ENCODE measurements at places on chromosomes 3 and 15. TPM values are rescaled to one million over a fixed set of nuclear protein-coding genes. Genes with fewer than 3 reads are reported as not detected.

DNA sequence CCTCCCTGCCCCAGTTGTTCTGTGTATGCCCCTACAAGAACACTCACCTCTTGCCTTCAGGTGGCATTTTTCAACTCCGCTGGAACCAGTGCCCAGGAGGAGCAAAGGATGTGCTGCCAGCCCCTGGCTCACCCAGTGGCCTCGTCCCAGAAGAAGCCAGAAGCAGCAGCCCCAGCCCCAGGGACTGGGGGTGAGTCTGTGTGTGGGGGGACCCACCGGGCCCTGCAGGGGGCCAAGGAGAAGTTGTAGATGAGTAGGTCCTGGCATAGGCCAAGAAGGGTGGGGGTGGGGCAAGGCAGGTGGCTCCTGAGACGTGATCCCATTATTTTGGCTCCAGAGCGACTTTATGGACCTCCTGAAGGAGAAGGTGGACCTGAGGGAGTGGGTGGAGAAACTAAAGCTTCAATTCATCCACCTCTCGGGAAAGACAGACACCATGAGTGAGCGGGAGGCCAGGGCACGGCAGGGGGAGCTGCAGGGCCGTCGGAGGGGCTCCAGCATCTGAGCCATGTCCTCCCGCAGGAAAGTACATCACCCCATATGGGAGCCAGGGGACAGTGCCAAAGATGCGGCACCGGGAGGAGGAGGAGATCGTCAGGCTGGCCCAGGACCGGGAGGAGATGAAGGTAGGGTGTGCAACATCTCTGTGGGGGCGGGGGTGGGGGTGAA is 29.3 kb downstream of the NGRN start:
- DNase-seq, result no peak

- DNase-seq, result no peak
Measured at GRCh38 chr3:20015525-20015924, 3.5 kb upstream of the PP2D1 start.

DNA sequence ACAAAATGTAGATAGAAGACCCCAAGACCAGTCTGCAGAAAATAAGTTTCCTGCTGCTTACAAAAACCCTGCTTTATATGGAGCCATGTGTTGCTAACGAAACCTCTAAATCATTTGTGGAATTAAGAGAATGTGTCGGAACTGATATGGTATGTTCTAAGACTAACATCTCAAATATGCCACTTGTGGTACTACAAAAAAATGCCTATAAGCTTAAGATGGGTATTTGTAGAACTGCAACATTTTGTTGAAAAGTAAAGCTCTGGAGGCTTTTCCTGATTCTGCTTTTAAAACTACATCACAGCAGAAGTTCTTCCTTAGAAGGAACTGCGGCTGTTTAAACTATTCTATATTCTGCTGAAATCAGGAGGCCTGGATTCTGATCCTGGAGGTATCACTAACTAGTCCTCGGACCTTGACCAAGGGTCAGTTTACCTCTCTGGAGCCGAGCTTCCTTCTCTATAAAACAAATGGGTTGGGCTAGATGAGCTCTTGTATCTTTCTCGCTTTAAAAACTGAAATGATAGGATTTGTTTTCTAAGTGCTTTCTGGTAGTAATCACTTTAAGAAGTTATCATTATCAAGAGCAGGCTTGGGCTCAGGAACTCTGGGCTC is 74.9 kb downstream of the RAD18 start:
- peak; percentile 94 for DNase-seq

DNA sequence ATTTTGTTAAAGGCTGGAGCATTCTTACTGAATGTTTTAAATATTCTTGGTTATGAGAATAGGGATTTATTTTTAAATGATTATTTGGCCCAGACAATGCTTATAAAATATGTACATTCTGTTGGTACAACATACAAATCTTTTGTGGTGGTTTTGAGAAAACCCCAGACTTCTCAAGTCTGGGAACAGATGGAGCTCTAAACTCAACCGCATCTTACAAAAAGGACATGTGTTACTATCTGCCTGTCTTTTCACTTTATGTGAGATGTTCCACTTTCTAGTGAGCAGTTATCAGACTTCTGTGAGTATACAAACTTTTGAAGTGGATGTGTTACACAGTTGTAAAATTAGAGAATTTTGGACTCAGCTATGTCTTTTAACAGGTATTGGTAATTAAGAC is 135.5 kb upstream of the RBMS3 start:
- no peak for DNase-seq

- DNase-seq, result no peak
Measured at GRCh38 chr3:65605876-65606432, 432.8 kb downstream of the MAGI1 start.

- DNase-seq, result no peak
Measured at GRCh38 chr15:66454143-66454542, 43.4 kb downstream of the SNAPC5 start.

ITGB5 gene
- total RNA-seq, result 146 TPM

SNRPN gene
- 73.6 TPM for total RNA-seq

FGF12 gene
- total RNA-seq, result 4.9 TPM

SPINK8 gene
- not detected for total RNA-seq

IQCF5 gene
- not detected for total RNA-seq
